Posterior vena cava (tissue), 2 donors: ENCODE measurements at places on chromosomes 5 and 9. TPM values are rescaled to one million over a fixed set of nuclear protein-coding genes. Genes with fewer than 3 reads are reported as not detected.

The GPR21 gene
- 6.9 TPM for total RNA-seq

The OTP gene
- not detected for total RNA-seq

The GPX3 gene
- total RNA-seq = 1,026 TPM

The MEGF10 gene
- total RNA-seq = 0.29 TPM

The ESM1 gene
- 0.19 TPM for total RNA-seq

The ANKS6 gene
- total RNA-seq = 15.5 TPM

The CLPTM1L gene
- 65.9 TPM for total RNA-seq

The NCBP1 gene
- 19.6 TPM for total RNA-seq

The ABLIM3 gene
- 45.4 TPM for total RNA-seq

The PLK2 gene
- total RNA-seq = 28.0 TPM

The GSN gene
- 590 TPM for total RNA-seq

The IRX2 gene
- total RNA-seq = 0.19 TPM

The CCDC180 gene
- 3.2 TPM for total RNA-seq

The CARTPT gene
- total RNA-seq = not detected

The TRIM36 gene
- total RNA-seq = 0.37 TPM

The EGFLAM gene
- 10.2 TPM for total RNA-seq

The FOXD1 gene
- 10.2 TPM for total RNA-seq

The SPATA31C1 gene
- not detected for total RNA-seq

The CXXC5 gene
- 49.1 TPM for total RNA-seq

The PTGDS gene
- total RNA-seq = 547 TPM

The NUTM2G gene
- not detected for total RNA-seq

The TMEFF1 gene
- 0.37 TPM for total RNA-seq

The PCDHA5 gene
- total RNA-seq = 0.14 TPM

The AQP7 gene
- 4.6 TPM for total RNA-seq

The SLC46A2 gene
- 0.19 TPM for total RNA-seq

The RNF180 gene
- total RNA-seq = 50.7 TPM

The STPG3 gene
- not detected for total RNA-seq

The MUSK gene
- total RNA-seq = 0.88 TPM

The GABRP gene
- not detected for total RNA-seq

The FAM151B gene
- total RNA-seq = 2.1 TPM

The NR4A3 gene
- total RNA-seq = 49.8 TPM

The DMRT3 gene
- not detected for total RNA-seq

The UBTD2 gene
- total RNA-seq = 18.7 TPM

The ALAD gene
- 33.1 TPM for total RNA-seq

The IQGAP2 gene
- total RNA-seq = 15.0 TPM

The CCNH gene
- 53.3 TPM for total RNA-seq

The CD72 gene
- total RNA-seq = 2.8 TPM

The FBXO4 gene
- total RNA-seq = 14.3 TPM

The ELP1 gene
- 12.9 TPM for total RNA-seq

The ASTN2 gene
- 5.8 TPM for total RNA-seq

The PGM5 gene
- 235 TPM for total RNA-seq

The GRXCR2 gene
- not detected for total RNA-seq

The OLFML2A gene
- total RNA-seq = 7.8 TPM

The PRDM9 gene
- total RNA-seq = not detected

The PCDHA4 gene
- total RNA-seq = 0.32 TPM

The TMEM252 gene
- total RNA-seq = not detected

The MLANA gene
- not detected for total RNA-seq

The PCDHGC5 gene
- 2.3 TPM for total RNA-seq

The GARIN3 gene
- total RNA-seq = not detected

The ALDH7A1 gene
- total RNA-seq = 18.5 TPM

The MOB3B gene
- total RNA-seq = 3.2 TPM

The FRMPD1 gene
- not detected for total RNA-seq

The HK3 gene
- total RNA-seq = 16.9 TPM

The FBP2 gene
- total RNA-seq = not detected
